ENCODE measurements at places on chromosomes 12 and 14.

GRCh38 chr14:24712909-24713308, 78.9 kb upstream of the GZMB start:
- no peak for DNase-seq

DNA sequence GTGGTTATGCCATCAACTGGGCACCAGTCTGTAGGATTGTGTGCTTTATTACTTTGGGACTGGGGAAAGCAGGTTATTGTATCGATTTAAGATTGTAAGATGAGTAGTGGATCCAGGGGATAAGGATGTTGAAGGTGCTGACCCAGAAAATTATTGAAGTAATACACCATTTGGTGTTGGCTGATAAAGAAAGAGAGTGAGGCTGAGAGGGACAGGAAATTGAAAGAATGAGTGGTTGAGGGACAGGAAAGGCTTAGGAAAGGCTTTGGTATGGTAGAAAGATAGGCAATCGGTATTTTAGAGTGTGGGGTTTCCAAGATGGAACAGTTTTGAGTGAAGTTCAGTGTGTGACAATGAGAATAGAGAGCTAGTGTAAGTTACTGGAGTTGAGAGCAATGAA, 12.3 kb downstream of the PPHLN1 start:
- no peak for DNase-seq

- no peak for DNase-seq
These were observed 8.9 kb upstream of the MYRFL start for GRCh38 chr12:69816082-69816481.

DNA sequence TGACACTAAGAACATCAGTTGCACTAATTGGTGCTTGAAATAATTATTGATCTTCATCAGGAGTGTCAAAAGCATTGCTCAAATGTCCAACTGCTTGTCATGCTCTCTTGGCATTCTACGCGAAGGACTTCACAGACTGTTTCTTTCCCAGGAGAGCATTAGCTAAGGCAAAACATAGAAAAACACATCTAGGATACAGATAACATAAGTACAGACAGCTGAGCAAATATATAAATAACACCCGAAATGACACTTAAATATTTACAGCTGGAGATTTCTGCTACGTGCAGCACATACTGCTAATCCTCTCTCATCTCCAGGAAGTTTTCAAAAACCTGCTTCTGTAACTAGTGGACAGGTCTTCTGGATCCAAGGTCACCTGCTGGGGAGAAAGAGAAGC, 120.0 kb upstream of the PRMT8 start:
- DNase-seq, result no peak

Data from stimulated activated CD8-positive, alpha-beta memory T cell treated with anti-CD3 and anti-CD28 coated beads, Interleukin-15, amount 100 ng/mL, for 4 hours (primary cell).